GM13977 (cell line): ENCODE measurements at places on chromosomes 6 and 20.

- DNase-seq: no peak
Observed at GRCh38 chr6:33321227-33321626, 3.7 kb upstream of the ZBTB22 start.

DNA sequence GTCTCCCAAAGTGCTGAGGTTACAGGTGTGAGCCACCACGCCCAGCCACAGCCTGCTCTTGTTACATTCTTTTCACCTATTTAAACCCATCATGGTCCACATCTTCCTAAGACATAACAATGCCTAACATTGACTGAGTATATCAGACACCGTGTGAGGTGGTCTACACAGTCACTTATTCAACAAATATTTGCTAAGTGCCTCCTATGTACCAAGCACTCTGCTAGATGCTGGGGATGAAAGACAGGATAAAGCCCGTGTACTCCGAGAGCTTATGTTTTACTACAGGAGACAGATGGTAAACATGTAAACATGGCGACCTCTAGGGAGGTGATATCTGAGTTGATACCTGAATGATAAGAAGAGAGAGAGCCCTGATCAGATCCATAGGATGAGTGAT, 12.7 kb downstream of the BCL2L1 start:
- DNase-seq: no peak

DNA sequence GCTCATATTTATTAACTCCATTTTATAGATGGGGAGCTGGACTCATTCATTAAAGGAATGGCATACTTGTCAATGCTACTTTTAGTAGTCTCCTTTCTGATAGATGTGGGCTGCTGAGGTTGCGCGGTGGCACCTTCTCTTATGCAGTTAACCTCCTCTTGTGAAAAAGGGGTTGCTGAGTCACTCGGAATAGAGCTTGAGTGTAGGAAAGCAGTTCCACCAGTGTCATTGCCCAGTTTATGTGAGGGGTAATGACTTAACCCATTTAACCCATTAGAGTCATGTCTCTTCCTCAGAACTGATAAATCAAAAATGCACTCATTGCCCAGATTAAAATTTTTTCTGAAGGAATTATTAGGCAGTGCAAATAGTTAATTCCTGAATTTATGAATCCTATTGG, 6.3 kb downstream of the MAPK14 start:
- DNase-seq: no peak

DNA sequence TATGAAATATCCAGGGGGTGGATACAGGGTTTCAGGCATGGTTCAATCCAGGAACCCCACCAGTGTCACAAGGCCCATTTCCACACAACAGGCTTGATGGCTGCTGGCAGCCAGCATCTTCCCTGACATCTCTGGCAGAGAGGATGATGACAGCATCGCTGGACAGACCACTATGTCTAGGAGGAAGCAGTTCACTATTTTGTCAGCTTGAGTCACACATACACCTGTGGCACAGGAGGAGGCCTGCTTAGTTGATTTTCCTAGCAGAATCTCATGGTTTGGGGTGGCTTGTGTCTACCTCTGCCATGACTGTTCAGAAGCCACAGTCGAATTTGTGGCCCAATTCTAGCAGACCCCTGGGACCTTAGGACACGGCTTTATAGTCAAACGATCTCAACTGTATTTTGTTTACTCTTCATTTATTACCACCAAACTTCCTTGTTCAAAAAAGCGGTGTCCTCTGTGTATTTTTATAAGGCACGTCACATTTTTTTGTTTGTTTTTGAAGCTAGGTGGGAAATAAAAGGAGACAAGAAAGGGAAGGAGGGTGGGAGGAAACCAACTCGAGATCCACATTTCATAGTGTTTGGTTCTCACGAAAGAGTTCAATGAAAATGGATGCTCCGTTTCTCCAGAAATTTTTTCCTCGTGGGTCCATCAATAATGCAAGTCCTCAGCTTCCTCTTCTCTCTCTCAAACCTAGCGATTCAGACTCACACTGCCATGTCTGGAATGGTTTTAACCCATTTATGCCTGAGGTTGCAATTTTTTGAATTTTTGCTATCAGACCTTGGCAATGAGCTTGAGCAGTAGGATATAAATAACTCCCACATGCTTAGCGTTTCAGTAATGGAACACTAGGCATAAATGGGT, 94.4 kb downstream of the TOX2 start:
- no peak for DNase-seq

DNA sequence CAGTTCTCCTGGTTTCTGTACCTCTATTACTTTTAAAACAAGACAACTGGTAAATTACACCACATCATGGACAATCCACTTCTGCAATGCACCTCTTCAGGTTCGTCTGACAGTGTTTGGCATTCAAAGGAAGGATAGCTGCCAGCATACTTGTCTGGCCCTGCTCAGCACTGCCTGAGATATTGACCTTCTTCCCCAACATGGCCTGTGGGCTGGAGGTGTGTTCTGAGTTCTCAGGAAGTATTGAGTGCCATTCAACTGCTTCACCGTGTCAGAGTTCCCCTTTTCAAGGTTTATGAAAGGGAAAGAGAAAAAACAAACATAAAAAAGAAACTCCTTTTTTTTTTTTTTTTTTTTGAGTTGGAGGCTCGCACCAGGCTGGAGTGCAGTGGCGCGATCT, 267.9 kb upstream of the SASH1 start:
- no peak for DNase-seq
